ENCODE measurements at places on chromosomes 7 and 10.

GRCh38 chr10:110209454-110209925 is 2.1 kb downstream of the MXI1 start:
- peak; percentile 86 for DNase-seq

DNA sequence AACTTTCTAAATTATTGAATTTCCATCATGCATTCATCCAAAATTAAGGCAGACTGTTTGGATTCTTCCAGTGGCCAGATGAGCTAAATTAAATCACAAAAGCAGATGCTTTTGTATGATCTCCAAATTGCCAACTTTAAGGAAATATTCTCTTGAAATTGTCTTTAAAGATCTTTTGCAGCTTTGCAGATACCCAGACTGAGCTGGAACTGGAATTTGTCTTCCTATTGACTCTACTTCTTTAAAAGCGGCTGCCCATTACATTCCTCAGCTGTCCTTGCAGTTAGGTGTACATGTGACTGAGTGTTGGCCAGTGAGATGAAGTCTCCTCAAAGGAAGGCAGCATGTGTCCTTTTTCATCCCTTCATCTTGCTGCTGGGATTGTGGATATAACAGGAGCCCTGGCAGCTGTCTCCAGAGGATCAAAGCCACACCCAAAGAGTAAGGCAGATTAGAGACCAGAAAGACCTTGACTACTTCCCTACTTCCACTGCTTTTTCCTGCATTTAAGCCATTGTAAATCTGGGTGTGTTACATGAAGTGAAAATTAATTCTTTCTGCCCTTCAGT is 8.2 kb upstream of the CFAP69 start:
- no peak for DNase-seq

DNA sequence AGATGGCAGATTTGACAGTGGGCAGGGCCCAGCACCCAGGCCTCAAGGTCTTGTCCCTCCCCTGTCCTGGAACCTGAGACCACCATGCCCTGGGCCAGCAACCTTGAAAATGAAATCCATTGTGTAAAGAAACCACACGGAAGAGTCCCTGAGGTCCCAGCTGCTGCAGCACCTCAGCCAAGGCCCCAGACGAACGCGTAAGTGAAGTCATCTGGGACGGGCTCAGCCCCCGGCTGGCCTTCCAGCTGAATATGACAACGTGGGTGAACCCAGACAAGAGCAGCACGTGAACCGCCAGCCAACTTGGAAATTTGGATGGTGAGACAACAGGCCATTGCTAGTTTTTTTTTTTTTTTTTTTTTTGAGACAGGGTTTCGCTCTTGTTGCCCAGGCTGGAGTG is 70.3 kb downstream of the CYTH3 start:
- no peak for DNase-seq

GRCh38 chr7:26460351-26461085 is 168.9 kb downstream of the SNX10 start:
- no peak for DNase-seq

DNA sequence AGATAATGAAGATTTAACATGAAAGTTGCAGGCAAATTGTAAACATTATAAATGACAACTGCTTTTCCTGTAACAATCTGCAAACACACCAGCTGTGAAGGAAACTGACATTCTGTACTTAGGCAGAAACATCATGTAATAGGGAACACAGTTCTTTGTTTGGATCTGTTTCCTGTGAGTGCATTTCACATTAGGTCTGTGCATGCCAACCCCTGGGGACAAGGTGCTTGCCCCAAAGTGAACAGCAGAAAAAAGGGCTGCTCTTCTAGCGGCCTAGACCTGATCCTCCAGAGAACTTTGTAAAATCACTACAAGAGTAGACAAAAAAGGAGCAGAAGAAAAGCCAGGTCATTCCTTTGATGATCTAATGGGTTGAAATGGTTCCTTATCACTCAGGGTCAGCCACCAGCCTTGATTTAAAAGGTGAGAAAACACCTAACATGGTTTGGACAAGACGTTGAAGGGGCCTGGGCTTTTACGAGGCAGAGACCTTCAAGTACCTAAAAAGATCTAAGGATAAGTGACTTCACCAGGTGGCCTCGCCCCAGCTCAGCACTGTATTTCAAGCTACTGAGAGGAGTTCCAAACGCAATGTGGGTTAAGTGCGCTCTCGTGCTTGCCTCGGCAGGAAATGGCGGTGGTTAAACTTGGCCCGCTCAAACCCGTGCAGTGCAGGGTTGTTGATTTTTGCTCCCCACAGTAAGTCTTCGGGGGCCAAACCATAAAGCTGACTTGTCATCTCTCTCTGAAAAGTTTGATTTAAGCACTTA is 249.7 kb downstream of the CREB5 start:
- DNase-seq, result no peak

- no peak for DNase-seq
These were observed 157.5 kb upstream of the PHYHIPL start for GRCh38 chr10:59018977-59019376.

DNA sequence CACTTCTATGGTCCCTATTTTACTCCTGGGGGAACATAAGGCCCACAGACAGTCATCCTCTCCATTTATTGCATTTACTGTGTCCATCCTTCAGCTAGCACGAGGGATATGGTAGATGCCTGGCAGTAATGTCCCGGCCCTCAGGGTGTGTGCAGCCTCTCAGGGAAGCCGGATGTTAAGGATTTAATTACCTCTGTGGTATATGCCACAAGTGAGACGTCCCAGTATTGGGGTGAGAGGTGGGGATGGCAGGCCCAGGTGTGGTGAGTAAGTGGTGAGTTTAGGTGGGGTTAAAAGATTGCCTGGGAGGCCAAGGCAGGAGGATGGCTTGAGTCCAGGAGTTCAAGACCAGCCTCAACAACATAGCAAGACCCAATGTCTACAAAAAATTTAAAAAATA is 144.9 kb downstream of the SH3PXD2A start:
- no peak for DNase-seq

DNA sequence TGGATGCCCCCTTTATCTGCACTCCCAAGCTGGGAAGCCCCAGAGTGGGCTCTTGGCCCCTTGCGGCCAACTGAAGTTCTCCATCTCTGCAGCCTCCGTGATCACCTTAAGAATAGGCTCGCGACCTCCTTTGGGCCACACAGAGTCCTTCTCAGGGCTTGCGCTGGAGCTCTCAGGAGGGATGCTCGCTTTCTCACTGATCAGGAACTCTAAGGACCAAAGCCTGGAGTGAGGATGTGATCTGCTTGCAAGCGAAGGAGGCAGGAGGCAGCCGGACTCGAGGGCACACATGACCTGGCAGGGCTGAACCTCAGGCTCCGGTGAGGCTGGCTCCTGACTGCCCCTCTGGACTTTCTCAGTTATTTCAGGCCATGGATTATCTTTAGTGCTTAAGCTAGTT is 192.1 kb upstream of the MKI67 start:
- DNase-seq, result no peak

DNA sequence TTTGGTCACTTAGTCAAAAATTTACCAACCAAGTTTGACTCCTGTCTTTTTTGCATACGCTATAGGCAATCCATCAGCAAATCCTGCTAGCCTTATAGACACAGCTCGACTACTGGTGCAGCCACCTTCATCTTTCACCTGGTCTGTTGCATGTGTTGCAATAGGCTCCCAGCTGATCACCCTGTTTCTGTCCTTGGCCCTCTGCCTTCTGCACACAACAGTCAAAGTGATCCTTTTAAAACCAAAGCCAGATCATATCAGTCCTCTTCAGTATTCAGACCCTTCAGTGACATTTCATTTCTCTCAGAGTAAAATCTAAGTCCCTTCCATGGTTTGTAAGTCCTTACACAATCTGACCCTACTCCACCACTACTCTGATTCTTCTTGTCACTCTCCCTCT is 10.9 kb upstream of the CDK6 start:
- DNase-seq, result no peak

- DNase-seq, result no peak
These were observed 345 bp downstream of the COBL start for GRCh38 chr7:51316262-51316665.

DNA sequence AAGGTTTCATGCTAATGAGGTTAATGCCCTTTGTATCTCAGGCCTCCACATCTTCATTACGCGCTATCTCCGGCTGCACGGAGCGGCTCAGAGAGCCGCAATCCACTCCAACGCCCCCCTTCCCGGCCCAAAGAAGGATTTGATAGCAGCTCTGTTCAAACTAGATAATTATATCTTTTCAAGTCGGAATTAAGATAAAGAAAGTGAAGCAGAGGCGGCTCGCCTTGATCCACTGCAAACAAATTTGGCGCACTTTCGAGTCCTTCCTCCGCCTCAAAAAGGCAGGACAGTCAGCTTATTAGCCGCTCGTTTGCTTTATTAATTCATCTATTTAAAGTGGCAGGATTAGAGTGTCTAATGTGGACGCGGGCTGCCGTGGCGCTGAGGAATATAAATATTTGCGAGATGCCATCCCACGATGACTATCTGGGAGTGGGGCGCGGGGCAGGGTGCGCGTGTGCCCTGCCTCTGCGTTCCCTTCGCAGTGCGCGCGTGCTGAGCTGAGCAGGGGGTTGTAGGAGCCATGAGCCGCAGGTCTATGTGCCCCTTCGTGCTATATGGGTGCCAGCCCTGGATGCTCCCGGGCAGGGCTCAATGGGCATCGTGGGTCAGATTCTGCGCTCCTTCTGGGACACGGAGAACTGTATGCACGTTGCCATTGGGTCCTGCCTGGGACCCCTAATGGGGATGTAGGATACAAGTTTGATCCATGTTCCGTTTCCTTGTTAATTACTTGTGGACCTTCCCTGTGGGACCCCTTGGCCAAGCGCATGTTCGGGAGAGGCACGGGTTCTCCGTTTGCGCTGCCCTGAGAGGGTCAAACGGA is 9.0 kb downstream of the EMX2 start:
- DNase-seq, result no peak

DNA sequence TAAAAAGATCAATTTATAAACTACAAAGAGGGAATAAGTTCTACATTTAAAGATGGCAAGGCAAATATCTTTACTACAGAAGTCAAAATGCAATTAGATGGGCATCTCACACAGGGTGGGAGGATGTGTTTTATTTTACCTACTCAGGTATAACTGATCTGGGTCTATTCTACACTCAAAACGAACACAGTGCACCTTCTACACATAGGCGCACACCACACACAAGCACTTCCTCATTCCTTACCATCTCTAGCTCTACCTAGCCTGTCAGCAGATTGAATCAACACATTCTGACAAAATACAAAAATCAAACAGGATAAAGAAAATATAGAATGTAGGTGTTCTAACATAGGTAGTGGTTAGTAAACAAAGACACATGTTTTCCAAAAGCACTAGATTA is 64.8 kb downstream of the SGCE start:
- peak; percentile 20 for DNase-seq

- DNase-seq, result no peak
These were observed 145.4 kb downstream of the LRRC4 start for GRCh38 chr7:127885843-127886242.

DNA sequence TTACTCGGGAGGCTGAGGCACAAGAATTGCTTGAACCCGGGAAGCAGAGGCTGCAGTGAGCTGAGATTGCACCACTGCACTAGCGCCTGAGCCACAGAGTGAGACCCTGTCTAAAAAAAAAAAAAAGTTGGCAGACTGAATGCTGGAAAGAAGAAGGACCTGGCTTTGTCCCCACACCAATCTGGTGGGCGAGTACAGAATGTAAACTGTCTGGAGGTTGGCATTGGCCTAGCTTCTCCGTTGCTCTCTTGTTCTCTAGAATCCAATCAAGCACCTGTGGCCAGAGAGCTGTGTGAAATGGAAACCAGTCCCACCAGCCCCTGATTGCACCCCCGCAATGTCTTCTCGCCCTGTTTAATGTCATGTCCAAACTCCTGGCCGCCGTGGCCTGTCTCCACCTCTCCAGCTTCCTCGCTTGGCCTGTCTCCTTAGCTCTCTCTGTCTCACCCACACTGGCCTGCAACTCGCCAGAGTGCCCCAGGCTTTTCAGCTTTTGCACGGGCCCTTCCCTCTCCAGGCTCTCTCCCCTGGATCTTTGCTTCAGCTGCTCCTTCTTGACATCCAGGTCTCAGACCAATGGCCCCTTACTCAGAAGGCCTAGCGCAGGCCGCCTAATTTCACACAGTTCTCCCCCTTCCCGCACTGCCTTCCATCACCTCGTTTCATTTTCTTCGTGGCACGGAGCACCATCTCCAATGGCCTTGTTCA is 670 bp upstream of the AGK start:
- no peak for DNase-seq

DNA sequence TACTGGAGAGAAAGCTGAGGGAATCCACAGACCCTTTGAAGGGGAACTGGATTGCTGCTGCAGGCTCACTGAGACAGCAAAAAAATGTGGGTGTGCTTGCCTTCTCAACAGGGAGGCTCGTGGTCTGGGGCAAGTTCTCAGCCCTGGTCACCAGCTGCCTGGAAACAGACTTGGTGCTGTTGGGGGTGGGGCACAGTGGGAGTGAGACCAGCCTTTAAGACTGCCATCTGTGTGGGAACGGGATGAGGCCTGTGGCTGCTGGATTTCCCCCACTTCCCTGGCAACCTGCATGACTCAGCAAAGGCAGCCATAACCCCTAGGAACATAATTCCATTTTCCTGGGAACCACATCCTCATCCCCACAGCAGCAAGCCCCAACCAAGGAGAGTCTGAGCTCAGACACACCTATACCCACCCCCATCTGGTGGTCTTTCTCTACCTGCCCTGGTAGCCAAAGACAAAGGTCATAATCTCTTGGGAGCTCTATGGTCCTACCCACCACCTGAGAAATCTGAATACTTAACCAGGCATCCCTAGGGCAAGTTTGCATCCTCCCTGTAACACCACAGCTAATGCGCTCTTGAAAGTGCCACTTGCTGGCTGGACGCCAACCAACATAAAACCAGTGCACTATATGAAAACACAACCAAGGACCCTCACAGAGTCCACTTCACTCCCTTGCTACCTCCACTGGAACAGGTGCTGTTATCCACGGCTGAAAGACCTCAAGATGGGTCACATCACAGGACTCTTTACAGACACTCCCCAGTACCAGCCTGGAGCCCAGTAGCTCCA is 45.0 kb upstream of the TFEC start:
- no peak for DNase-seq

- no peak for DNase-seq
These were observed 291.1 kb downstream of the BBS9 start for GRCh38 chr7:33420311-33420940.

DNA sequence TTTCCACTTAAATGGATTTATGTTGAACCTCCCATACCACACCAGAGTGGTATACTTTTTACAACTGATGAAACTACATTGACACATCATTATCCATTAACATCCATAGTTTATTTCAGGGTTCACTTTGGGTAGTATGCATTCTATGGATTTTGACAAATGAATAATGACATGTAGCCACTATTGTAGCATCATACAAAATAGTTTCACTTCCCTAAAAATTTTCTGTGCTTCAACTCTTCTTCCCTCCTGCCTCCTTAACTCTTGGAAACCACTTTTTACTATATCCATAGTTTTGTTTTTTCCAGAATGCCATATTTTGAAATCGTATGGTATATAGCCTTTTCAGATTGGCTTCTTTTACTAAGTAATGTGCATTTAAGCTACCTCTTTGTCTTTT is 199.5 kb upstream of the TMEM196 start:
- no peak for DNase-seq

DNA sequence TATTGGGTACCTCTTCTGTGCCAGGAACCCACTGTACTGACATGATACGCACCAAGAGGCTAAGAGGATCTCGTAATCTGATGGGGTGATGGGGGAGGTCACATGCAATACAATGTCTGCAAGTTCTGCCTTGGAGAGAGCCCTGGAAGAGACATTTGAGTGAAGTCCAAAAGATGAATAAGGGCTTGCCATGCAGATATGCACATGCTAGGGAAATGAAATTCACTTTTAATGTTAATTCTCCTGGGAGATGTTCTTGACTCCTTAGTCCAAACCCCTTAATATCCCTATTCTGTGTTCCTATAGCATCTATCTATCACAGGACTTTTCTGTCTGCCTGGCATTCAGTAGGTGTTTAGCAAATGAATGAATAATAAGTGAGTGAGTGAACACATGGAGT is 54.0 kb upstream of the GLCCI1 start:
- no peak for DNase-seq

GRCh38 chr7:152435384-152436110 is at the start of gene KMT2C:
Gene KMT2C, minus strand, starts transcription at chr7:152436003. Its CDS starts 217 bp downstream, at chr7:152435786.
- peak; percentile 76 for DNase-seq
